Activated naive CD8-positive, alpha-beta T cell treated with anti-CD3 and anti-CD28 coated beads for 36 hours (primary cell): ENCODE measurements at places on chromosomes 1 and 21.

GRCh38 chr1:64881281-64881680, 85.1 kb downstream of the JAK1 start:
- DNase-seq, result no peak

- no peak for DNase-seq
Measured at GRCh38 chr1:111604931-111605330, 14.7 kb upstream of the RAP1A start.

GRCh38 chr21:25818551-25818950, 83.8 kb downstream of the GABPA start:
- DNase-seq, result no peak

DNA sequence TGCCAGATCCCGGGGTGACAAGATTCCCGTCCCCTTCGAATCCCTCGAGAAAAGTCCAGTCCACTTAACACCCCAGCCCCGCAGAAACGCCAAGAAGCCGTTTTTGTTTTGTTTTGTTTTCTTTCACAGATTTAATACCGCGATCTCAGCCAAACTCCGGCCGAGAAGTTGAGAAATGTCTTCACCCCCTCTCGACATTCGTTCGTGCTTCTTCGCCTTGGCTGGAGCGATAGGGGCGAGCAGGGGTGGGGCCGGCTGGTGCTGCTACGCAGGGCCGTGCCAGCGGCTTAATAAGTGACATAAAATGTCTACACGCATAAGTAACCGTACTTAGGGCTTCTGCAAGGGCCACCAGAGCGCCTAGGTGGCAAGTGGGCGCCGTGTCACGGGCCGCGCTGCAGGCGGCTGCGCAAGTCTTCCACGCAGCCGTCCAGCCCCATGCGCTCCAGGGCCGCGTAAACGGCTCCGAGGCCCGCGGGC, 4.9 kb downstream of the TNFRSF25 start:
- DNase-seq, result no peak

- DNase-seq, result no peak
Measured at GRCh38 chr1:81125672-81126071, 675.1 kb upstream of the ADGRL2 start.
